Stomach (tissue), 19 donors: ENCODE measurements at places on chromosomes 6 and 20.
A peak's percentile ranks its signal among the peaks of the same experiment; 100 is the strongest.

DNA sequence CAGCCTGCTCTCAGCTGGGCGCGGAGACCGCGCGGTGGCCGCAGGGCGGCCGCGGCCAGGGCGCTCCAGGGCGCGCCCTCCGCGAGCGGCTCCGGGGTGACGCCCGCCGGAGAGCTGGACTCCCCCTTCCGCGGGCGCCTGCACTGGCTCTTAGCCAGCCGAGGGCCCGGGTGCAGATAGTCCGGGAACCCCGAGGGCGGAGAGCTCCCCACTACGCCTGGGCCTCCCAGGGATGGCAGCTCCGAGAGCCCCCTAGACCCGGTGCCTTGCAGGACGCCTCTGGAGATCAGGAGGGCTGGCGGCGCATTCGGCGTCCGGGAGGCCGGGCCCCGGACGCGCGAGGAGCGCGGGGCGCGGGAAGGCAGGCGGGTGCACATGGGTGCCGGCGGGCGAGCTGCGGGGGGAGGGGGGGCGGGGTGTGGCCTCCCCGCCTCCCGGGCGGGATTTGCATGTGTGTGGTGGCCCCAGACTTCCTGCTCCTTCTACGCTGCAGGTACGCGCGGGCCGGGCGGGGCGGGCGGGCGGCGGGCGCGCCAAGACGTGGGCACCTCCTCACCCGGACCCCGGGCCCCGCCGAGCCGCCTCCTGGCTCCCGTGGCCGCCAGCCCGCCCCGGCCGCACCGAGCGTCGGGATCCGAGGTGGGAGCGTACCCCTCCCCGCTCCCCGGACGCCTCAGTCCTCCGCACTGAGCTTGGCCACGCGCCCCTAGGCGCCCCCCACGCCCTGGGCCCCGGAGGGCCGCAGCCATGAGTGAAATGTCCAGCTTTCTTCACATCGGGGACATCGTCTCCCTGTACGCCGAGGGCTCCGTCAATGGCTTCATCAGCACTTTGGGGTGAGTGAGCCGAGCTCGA lies at the start of gene ITPR3:
Gene ITPR3, plus strand, starts transcription at position 467 of the 855 bp plus-strand sequence. Its CDS starts 281 bp downstream, at position 748.
- peak; percentile 92 for DNase-seq

DNA sequence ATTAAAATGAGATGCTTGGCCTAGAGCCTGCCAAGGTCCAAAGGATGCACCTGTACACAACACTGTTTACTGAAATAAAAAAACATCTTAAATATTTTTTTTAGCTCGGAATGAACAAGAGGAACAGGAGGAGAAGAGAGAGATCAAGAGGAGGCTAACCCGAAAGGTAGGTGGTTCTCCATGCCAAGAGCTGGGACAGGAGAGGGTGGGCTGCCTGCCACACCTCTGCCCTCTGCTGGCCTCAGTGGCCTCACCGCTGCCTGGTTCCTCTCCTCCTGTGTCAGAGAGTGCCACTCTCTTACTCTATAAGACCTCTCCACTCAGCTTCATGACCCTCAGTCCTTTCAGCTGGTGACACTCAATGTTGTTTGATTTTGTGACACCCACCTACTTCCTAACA lies 50.2 kb downstream of the TBC1D7 start:
- no peak for DNase-seq

DNA sequence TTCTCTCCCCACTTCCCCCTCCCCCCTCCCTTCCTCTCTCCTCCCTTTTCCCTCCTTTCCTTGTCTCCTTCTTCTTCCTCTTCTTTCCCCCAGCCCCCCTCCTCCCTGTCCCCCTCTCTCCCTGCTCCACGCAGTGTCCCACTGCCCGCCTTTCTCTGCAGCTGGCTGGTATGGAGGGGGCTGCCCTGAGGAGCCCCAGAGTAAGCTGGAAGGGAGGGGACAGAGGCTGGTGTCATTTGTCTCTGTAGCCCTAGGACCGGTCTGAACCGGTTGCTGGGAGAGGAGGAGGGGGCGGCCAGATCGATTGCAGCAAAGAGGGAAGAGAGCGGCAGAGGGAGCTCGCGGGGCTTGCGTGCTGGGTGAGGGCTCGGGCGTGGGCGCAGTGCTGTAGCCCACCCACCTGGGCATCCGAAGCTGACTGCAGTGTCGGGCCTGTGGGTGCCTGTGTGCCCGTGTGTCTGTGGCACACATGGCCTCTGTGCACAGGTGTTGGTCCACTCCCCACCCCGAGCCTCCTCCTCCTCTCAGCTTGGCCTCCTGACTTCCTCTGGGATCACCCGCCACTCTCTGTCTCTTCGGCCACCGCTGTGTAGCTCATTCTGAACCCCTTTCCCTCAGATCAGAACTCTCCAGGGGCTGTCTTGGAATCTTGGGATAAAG lies 50.6 kb downstream of the SRC start:
- DNase-seq, result no peak

GRCh38 chr6:104705095-104705707 lies 154.5 kb downstream of the HACE1 start:
- DNase-seq, result peak; percentile 51

- DNase-seq, result no peak
Observed at GRCh38 chr6:71490876-71491275, 202.3 kb downstream of the OGFRL1 start.

DNA sequence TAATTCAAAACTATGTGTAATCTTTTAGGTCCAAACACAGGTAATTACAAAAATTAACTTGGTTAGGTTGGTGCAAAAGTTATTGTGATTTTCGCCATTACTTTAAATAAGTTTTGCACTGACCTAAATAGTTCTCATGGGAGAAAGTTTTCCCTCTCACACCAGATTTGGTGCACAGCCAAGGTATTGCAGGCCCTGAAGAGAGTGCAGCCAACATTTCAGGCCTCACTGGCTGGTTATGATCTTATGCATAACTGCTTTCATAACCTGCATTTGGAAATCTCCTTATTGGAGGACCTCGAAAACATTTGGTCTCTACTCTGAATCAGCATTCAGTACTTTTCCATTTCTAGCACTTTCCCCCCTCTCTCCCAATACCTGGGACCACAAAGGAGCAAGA lies 993.1 kb upstream of the MANEA start:
- DNase-seq, result no peak
